ENCODE measurements at places on chromosomes 1 and 21. TPM values are rescaled to one million over a fixed set of nuclear protein-coding genes. Genes with fewer than 3 reads are reported as not detected.
A peak's percentile ranks its signal among the peaks of the same experiment; 100 is the strongest.

Gene DENND2D
- 40.2 TPM for total RNA-seq

Gene SPRR2A
- total RNA-seq = not detected

Gene C1orf53
- 11.1 TPM for total RNA-seq

Gene POU3F1
- total RNA-seq = 0.17 TPM

- no peak overlapping the region for H3K27ac ChIP-seq
- H3K36me3 ChIP-seq = no peaks in the 10 kb centered on the region
- no peaks in the 10 kb centered on the region for H3K27me3 ChIP-seq
- DNase-seq = peak; percentile 9
- no peak overlapping the region for H3K4me3 ChIP-seq
- H3K4me1 ChIP-seq = no peaks in the 10 kb centered on the region
Observed at GRCh38 chr1:231613419-231614349, 12.9 kb upstream of the DISC1 start.

Gene FCER1G
- 105 TPM for total RNA-seq

- H3K36me3 ChIP-seq = no peaks in the 10 kb centered on the region
- H3K27ac ChIP-seq = no peak overlapping the region
- H3K27me3 ChIP-seq = no peaks in the 10 kb centered on the region
- DNase-seq = no peak
Observed at GRCh38 chr21:27321791-27322190, 354.9 kb upstream of the ADAMTS5 start.

GRCh38 chr1:156143765-156144489 lies 9.5 kb upstream of the SEMA4A start:
- H3K4me3 ChIP-seq = no peak overlapping the region
- no peaks in the 10 kb centered on the region for H3K27me3 ChIP-seq
- H3K36me3 ChIP-seq = peaks cover 9% of the 10 kb centered on the region
- no peak for DNase-seq
- H3K27ac ChIP-seq = no peak overlapping the region

- no peaks in the 10 kb centered on the region for H3K4me1 ChIP-seq
- no peak overlapping the region for H3K4me3 ChIP-seq
- no peaks in the 10 kb centered on the region for H3K27me3 ChIP-seq
- no peak for DNase-seq
- no peak overlapping the region for H3K27ac ChIP-seq
Observed at GRCh38 chr1:100164216-100164615, 13.8 kb downstream of the LRRC39 start.

- no peak for DNase-seq
- no peak overlapping the region for H3K4me3 ChIP-seq
- no peak overlapping the region for H3K27ac ChIP-seq
- H3K36me3 ChIP-seq = no peaks in the 10 kb centered on the region
- H3K4me1 ChIP-seq = no peaks in the 10 kb centered on the region
- no peaks in the 10 kb centered on the region for H3K27me3 ChIP-seq
Observed at GRCh38 chr1:173258479-173259264, 51.5 kb upstream of the TNFSF4 start.

Gene CA6
- total RNA-seq = not detected

DNA sequence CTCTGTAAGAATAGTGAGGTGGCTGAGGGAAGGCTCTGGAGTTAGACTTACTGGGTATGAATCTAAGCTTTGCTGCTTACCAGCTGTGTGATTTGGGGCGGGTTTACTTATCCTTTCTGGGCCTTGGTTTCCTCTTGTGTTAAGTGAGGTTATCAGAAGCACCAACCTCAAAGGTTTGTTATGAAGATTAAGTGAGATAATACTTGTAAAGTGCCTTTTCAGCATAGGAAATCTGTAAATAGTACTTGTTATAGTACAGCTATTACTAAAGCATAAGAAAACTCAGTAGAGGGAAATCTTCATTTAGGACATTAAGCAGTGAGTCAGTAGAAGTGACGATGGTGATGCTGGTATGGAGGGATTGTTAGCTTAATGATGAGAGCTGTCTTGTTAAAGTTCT lies 12.1 kb downstream of the HHAT start:
- no peaks in the 10 kb centered on the region for H3K27me3 ChIP-seq
- DNase-seq = no peak
- H3K4me3 ChIP-seq = no peak overlapping the region

DNA sequence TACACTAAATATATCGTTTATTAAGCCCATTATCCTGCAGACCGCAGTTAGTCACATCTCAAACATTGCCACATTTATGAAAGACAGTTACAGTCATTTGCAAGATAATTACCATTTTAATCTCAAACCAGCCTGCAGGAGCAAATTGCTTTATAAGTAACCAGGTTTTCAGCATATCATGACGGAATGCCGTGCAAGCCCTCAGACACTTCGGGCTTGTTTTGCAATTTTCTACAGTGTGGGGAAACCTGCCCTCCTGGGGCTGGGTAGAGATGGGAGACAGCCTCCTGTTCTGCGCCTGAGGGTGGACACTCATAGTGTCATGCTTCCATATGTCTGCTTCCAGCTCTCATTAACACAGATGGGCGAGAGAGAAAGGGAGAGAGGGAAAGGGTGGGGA lies 563.9 kb downstream of the NPHP4 start:
- H3K4me3 ChIP-seq = no peak overlapping the region
- no peaks in the 10 kb centered on the region for H3K36me3 ChIP-seq
- peaks cover 38% of the 10 kb centered on the region for H3K27me3 ChIP-seq
- no peak overlapping the region for H3K27ac ChIP-seq
- H3K4me1 ChIP-seq = no peaks in the 10 kb centered on the region

Gene ERICH3
- 0.09 TPM for total RNA-seq

- peaks cover 12% of the 10 kb centered on the region for H3K4me1 ChIP-seq
- no peak overlapping the region for H3K27ac ChIP-seq
- peak; percentile 59 for DNase-seq
- H3K36me3 ChIP-seq = no peaks in the 10 kb centered on the region
- H3K4me3 ChIP-seq = no peak overlapping the region
Observed at GRCh38 chr1:156927215-156928042, 7.0 kb downstream of the LRRC71 start.

- H3K36me3 ChIP-seq = no peaks in the 10 kb centered on the region
- no peak overlapping the region for H3K4me3 ChIP-seq
- no peaks in the 10 kb centered on the region for H3K27me3 ChIP-seq
- no peak for DNase-seq
Observed at GRCh38 chr1:100400404-100400803, 48.1 kb downstream of the CDC14A start.

Gene SHISAL2A
- not detected for total RNA-seq

DNA sequence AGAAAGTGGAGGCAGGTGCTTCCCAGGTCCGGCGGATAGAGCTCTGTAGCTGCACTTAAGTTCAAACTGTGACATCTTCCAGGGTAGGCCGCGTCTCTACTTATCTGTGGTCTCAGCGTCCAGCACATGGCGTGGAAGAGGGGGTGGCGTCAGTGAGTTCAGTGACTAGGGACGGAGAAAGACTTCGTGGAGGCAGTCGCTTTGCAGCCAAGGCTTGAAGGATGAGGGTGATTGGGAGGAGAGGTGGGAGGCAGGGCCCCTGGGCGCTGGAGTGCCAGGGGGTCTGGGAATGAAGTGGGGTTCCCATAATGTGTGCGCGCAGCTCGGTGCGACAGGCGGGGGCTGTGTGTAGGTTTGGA lies 444 bp upstream of the AGO1 start:
- H3K4me3 ChIP-seq = peak overlapping the region; percentile 97
- no peaks in the 10 kb centered on the region for H3K36me3 ChIP-seq
- no peak overlapping the region for H3K27ac ChIP-seq
- peaks cover 35% of the 10 kb centered on the region for H3K4me1 ChIP-seq
- H3K27me3 ChIP-seq = no peaks in the 10 kb centered on the region

- H3K27me3 ChIP-seq = no peaks in the 10 kb centered on the region
- H3K36me3 ChIP-seq = no peaks in the 10 kb centered on the region
- H3K4me1 ChIP-seq = no peaks in the 10 kb centered on the region
- no peak for DNase-seq
- no peak overlapping the region for H3K4me3 ChIP-seq
- no peak overlapping the region for H3K27ac ChIP-seq
Observed at GRCh38 chr1:246092136-246092535, 414.9 kb downstream of the SMYD3 start.

- no peak for DNase-seq
- peak overlapping the region; percentile 26 for H3K27ac ChIP-seq
- peaks cover 4% of the 10 kb centered on the region for H3K4me1 ChIP-seq
Observed at GRCh38 chr1:100387657-100388350, 35.5 kb downstream of the CDC14A start.

Gene CYP4A11
- not detected for total RNA-seq

GRCh38 chr1:7770997-7771822 lies at the start of gene VAMP3:
Gene VAMP3 (plus strand): TSS chr1:7771296. CDS start chr1:7771384, 88 bp downstream.
- H3K36me3 ChIP-seq = no peaks in the 10 kb centered on the region
- peak within 1 kb of the TSS; percentile 93 for H3K4me3 ChIP-seq
- no peaks in the 10 kb centered on the region for H3K27me3 ChIP-seq
- H3K4me1 ChIP-seq = peaks cover 7% of the 10 kb centered on the region
- H3K27ac ChIP-seq = peak within 1 kb of the TSS; percentile 98
- peak; percentile 94 for DNase-seq

Gene DISP3
- total RNA-seq = not detected

DNA sequence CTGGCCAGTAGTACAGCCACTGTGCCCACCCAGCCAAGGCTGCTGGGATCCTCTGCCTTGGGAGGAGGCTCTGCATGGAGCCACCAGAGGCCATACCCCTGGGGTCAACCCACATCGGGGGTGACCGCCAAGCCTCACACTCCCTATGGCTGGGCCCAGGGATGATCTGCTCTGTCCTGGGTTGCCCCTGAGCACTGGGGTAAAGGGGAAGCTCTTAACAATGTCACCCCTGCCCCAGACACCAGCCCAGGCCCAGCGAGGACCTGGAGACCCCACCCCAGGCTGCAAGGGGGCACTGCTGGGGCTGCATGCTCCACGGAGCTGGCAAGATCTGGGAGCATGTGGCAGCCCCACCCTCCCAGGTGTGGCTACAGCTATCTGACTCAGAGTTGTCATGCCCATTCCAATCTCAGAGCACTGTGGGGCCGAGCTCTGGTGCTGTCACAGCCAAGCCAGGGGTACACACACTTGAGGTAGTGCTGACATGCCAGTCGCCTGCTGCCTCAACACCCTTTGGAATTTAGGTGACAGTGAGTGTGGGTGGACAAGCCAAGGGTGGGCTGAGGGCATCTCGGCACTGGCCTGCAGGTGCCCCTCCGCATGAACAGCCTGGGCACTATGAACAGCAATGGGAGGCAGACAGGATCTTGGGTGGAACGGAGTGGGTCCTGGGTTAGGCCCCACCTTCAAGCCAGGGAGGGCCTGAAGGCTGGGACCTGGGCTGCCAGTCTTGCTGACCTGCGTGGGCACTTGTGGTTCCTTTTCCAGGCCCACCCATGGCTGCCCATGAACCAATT lies 427.7 kb downstream of the LRRIQ3 start:
- H3K27me3 ChIP-seq = no peaks in the 10 kb centered on the region
- no peaks in the 10 kb centered on the region for H3K4me1 ChIP-seq
- H3K36me3 ChIP-seq = no peaks in the 10 kb centered on the region
- no peak overlapping the region for H3K4me3 ChIP-seq

DNA sequence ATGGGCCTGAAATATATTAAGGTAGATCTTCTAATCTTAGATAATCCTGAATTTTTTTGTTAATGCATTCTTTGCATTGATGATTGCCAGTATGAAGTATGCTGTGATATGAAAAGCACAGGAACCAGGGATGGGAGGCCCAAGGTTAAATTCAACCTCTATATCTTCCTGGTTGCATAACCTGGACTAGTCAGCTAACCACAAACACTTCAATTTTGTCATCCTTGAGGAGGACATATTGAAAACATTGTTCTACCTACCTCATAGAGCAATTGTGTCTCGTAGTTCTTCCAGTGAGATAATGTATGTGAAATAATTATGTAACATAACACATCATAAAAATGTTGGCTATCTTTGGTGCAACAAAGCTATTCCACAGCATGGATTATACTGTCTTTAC lies 25.6 kb downstream of the PDC start:
- H3K27me3 ChIP-seq = no peaks in the 10 kb centered on the region
- H3K4me1 ChIP-seq = no peaks in the 10 kb centered on the region
- H3K36me3 ChIP-seq = no peaks in the 10 kb centered on the region
- no peak for DNase-seq
- H3K27ac ChIP-seq = no peak overlapping the region

Gene MX1
- 24.0 TPM for total RNA-seq

- DNase-seq = no peak
- no peaks in the 10 kb centered on the region for H3K36me3 ChIP-seq
- no peak overlapping the region for H3K4me3 ChIP-seq
- H3K27ac ChIP-seq = no peak overlapping the region
Observed at GRCh38 chr1:9860887-9861286, 37.1 kb upstream of the CLSTN1 start.

Gene WLS
- 105 TPM for total RNA-seq

DNA sequence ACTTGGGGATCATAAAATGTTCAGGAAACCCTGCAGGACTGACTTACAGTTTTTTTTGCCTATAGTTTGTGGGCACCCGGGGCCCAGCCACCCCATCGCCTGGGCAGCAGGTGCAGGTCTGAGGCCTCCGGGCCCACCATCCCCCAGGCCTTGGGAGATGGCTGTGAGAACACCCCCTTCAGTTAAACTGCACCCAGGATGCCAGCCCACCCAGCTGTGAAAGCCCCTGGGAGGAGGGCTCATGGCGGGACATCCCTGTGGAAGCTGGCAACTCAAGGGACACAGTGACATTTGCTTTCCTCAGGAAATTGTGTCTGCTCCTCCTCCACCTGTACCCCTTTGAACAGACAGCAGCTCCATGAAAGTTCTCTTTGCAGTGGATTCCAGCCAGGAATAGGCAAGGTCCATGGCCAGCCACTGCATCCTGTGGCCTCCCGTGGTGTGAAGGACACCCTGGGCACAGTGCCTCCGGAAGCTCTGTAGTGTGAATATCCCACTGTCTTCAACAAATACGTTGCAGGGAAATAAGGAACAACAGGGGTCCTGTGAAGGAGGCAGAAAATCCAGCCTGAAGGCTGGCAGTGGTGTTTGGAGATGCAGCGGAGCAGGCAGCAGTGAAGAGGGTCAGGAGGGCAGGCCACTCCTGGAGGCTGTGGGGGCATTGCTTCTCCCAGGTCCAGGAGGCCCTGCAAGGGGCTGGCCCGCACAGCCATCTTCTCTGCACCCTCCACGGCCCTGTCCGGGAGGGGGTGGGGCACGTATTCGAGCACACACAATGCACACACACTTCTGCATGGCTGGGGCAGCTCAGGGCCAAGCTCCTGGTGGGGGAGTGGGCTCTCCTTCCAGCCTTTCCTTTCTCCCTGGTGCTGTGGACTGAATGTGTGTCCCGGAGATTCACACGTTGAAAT lies 2.1 kb upstream of the OBSCN start:
- H3K27me3 ChIP-seq = no peaks in the 10 kb centered on the region
- no peak for DNase-seq
- no peak overlapping the region for H3K27ac ChIP-seq
- no peaks in the 10 kb centered on the region for H3K36me3 ChIP-seq
- H3K4me3 ChIP-seq = no peak overlapping the region
- no peaks in the 10 kb centered on the region for H3K4me1 ChIP-seq

- no peak overlapping the region for H3K27ac ChIP-seq
- no peak for DNase-seq
- no peak overlapping the region for H3K4me3 ChIP-seq
- H3K4me1 ChIP-seq = no peaks in the 10 kb centered on the region
- no peaks in the 10 kb centered on the region for H3K36me3 ChIP-seq
- no peaks in the 10 kb centered on the region for H3K27me3 ChIP-seq
Observed at GRCh38 chr1:182249201-182249676, 142.4 kb downstream of the GLUL start.

- H3K27me3 ChIP-seq = no peaks in the 10 kb centered on the region
- H3K36me3 ChIP-seq = no peaks in the 10 kb centered on the region
- H3K4me3 ChIP-seq = no peak overlapping the region
- no peaks in the 10 kb centered on the region for H3K4me1 ChIP-seq
- no peak for DNase-seq
- H3K27ac ChIP-seq = no peak overlapping the region
Observed at GRCh38 chr21:45887120-45887611, 94.4 kb upstream of the COL6A1 start.

GRCh38 chr1:6336776-6337622 lies 56.6 kb downstream of the ACOT7 start:
- peak overlapping the region; percentile 44 for H3K27ac ChIP-seq
- DNase-seq = no peak
- H3K36me3 ChIP-seq = no peaks in the 10 kb centered on the region
- H3K27me3 ChIP-seq = no peaks in the 10 kb centered on the region

- H3K4me1 ChIP-seq = no peaks in the 10 kb centered on the region
- no peaks in the 10 kb centered on the region for H3K27me3 ChIP-seq
Observed at GRCh38 chr1:64290420-64290819, 87.0 kb downstream of the UBE2U start.
